ENCODE measurements at places on chromosomes 2 and 18.

GRCh38 chr2:241851325-241852115, 7.2 kb downstream of the PDCD1 start:
- no peak for DNase-seq

DNA sequence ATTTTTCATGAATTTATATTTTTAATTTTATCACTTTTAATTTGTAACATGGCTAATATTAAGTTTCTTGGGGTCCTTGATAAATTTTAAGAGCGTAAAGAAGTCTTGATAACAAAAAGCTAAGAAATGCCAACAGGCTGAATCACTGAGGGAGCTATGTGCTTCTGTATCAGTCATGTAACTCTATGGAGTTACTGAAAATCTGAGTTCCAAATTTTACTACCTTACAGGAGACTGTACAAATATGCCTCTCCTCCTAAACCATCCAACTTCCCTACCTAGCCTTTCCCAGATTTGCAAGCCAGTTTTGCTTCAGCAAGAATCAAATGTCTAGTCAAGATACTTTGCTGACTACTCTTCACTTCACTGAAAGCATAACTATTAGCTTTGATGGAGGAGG, 35.7 kb downstream of the FEZ2 start:
- no peak for DNase-seq

- no peak for DNase-seq
Measured at GRCh38 chr2:70922235-70923234, 13.2 kb upstream of the ATP6V1B1 start.

DNA sequence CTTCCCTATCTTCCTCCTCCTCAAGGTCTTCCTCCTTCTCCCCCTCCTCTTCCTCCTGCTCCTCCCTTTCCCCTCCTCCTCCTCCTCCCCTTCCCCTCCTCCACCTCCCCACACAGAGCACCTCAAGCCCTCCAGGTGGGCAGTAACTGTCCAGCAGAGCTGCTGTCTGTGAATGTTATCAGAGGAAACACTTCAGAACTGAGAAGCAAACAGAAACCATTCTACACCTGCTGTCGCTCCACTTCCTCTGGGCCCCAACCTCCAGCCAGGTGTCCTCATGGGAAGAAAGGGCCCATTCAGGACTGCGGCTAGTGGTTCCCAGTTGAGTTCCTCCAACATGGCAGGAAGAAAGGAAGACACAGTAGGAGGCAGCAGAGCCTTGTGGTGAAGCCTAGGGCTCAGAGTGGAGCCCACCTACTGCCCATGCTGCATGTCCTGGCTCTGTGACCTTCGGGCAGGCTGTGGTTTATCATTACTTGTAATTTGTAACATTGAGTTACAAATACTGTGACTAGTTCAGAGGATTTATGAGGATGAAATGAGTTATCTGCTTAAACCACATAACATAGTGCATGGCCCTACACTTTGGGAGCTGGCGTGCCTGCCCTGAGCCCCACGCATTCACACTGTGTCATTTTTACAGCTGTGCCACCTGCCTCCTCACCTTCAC, 165.9 kb upstream of the ID2 start:
- DNase-seq, result no peak

DNA sequence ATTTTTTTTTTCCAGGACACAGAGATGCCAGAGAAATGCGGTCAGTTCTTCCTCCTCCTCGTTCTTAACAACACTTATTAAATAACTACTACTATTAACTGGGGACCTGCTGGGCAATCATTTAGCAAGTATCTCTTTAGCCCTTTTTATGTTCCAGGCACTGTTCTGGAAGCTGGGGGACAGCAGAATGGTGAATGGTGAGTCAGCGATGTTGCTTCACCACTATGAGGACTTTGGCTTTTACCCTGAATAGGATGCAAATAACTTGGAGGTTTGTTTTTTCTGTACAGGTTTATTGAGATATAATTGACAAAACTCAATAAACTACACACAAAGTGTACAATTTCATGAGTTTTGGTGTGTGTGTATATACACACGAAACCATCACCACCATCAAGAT, 179.9 kb upstream of the MSH6 start:
- no peak for DNase-seq

DNA sequence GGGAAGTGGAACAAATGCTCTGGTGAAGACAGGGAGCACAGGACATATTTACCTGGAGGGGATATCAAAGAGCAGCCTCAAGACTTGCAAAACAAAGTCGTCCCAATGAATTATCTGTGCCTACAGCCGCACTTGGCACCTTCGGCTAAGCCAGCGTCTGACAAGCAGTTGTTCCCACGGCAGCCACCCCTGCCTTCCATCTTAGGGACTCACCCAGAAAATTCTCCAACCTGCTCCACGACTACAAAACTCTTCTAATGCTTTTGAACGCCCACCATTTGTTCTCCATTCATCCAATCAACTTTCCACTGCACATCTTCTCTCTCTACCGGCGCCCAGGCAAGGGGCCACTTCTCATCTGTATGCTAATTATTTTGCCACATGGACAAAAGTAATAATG, 7.0 kb downstream of the MYT1L start:
- no peak for DNase-seq

DNA sequence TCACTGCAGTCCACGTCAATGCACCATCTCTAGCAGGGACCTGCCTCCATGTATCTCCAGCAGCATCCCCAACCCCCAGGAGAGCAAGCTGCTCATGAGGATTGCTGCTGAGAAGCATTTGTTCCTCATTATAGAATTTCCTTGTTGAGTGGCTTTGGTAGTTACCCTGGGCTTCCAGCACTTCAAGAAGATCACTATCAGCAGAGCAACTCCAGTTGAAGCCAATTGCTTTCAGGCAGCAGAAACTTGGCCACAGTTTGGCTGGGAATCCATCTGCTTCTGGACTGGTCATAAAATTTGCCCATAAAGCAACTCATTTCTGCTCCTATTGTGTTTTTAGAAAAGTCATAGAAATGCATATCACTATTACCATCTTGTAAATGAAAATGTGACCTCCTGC, 17.4 kb downstream of the TRPM8 start:
- no peak for DNase-seq

DNA sequence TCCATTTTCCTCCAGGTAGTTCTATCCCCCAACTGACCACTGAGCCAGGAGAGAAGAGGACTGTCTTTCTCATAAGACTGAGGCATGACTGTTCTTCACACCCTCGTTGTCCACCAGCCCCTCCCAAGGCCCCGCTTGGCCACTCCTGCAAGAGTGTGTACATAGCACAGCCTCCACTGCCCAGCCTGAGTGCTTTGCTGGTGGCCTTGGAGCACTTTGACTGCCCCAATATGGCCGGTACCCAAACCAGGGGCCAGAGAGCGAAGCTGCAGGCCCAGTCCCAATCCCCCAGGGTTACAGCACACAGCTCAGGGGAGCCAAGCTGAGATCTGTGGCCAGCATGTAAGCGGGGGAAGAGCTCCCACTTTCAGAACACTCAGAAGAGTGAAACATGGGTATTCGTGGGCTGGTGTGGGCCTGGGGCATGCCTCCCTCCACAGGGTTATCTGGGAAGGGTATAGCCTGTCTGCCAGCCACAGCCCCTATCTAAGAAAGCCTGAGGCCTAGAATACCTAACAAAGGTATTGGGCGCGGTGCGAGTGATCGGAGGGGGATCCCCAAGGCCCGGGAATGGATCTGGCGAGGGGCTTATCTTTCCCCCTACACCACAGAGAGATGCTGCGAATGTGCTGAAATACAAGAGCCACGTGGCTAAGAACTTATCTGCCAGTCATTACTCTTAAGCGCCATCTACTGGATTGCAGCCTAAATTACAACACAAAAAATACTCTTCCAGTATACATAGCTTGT, 163.8 kb downstream of the WDPCP start:
- no peak for DNase-seq

GRCh38 chr2:189549449-189549832, 31.1 kb downstream of the SLC40A1 start:
- no peak for DNase-seq

- DNase-seq, result no peak
Measured at GRCh38 chr18:10121028-10121427, 207.2 kb downstream of the VAPA start.

DNA sequence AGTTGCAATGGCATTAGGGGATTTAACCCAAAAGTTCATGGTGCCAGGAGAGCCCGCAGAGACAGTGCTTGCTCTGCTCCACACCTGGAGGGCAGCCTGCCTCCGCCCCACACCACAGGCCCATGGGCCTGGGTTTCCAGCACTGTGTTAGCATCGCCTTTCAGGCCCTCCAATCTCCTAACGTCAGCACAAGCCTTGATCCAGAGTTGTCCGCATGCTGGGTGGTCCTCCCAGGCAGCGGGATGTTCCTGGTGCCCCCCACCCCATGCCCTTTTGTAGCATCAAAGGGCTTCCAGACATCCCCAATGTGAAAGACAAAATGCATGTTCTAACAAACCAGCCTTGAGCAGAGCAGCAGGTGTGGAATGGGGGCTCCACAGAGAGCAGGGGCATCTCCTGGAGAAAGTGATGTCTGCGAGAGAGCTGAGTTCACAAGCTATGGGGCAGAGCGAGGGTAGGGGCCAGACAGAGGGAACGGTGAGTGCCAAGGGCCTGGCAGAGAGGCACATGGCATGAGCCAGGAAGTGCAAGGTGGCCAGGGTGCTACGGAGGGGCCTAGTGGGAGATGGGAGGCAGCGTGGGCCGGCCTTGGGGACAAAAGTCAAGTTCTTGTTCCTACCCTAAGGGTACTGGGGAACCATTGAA, 119.2 kb downstream of the CYP26B1 start:
- DNase-seq, result no peak

DNA sequence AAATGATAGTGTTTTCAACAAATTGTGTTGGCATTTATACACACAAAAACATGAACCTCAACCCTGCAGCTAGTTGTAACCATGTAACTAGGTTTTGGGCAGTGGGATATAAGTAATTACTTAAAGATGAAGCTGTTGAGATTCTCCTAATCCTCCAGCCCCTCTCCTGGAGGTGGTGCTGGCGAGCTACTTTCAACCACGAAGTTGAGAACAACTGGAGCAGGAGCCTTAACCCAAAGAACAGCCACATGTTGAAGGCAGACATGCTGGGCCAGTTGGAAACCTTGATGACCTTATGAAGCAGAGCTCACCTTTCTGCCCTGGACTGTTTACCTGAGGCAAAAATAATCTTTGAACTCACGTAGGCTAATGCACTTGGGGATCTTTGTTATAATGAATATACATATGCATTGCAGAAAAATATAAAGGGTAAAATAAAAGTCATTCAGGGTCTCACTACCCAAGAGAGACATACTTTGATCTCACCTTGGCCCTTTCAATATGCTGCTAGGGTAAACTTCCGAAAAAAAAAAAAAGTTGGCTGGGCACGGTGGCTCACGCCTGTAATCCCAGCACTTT, 89.6 kb upstream of the NPAS2 start:
- DNase-seq, result peak; percentile 6

DNA sequence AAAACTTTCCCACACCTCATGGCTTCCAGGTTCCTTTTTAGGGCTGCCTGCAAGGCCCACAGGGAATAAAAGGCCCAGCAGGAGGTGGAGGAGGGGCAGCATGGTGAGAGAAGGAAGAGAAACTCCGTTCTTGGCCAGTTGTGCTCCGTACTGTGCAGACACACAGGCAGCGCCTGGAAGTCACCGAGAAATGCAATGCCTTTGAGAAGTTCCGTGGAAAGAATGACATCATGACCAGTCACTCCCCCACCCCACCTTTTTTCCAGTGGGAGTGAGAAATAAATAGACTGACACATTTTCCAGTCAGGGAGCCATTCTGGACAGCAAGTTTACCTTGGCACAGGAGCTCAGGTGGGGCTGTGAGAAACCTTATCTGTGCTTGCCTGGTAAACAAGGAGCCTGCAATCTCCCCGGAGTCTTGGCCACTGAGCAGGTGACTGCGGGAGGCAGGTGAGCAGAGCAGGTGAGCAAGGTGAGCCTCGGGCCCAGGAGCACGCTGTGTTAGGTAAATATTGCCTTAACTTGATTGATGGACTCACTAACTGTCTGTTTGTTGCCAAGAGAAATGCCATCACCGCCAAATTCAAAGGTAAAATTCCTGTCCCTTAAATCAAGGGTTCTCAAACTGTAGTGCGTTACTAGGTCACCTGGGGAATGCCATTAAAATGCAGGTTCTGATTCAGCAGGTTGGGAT, 13.5 kb upstream of the LBH start:
- DNase-seq, result no peak

- no peak for DNase-seq
Measured at GRCh38 chr2:51079945-51080344, 48.0 kb upstream of the NRXN1 start.

- DNase-seq, result no peak
Measured at GRCh38 chr2:238657132-238658053, 190.5 kb upstream of the TWIST2 start.

DNA sequence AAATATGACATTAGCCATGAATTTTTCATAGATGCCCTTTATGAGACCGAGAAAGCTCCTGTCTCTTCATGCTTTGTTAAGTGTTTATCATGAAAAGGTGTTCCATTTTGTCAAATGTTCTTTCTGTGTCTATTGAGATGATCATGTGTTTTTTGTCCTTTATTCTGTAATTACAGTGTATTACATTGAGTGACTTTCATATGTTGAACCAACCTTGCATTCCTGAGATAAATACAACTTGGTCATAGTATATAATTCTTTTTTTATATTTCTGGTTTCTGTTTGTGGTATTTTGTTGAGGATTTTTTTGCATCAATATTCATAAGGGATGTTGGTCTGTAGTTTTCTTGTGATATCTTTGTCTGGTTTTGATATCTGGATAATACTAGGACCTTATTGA, 52.9 kb upstream of the HPCAL1 start:
- DNase-seq, result no peak

Measured in activated T-cell treated with anti-CD3 and anti-CD28 coated beads for 1 hour (primary cell).